T47D (cell line): ENCODE measurements at places on chromosomes 2 and 18.
A peak's percentile ranks its signal among the peaks of the same experiment; 100 is the strongest.

DNA sequence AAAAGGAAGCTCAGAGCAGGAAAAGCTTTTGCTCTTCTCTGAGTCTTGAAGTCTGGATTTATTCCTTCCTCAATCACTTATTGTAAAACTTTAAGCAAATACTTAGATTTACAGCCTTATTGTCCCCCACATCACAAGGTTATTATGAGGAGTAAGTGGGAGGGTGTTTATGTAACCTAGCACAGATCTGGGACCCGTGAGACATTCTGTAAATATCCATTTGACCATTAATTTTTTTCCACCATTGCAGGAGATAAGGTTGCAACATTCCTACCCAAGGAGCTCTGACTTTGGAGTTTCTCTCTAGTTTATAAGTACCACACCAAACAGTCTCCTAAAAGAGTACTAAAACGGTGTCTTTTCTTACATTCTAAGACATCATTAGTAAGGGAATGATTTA is 52.1 kb upstream of the CTIF start:
- DNase-seq: no peak

DNA sequence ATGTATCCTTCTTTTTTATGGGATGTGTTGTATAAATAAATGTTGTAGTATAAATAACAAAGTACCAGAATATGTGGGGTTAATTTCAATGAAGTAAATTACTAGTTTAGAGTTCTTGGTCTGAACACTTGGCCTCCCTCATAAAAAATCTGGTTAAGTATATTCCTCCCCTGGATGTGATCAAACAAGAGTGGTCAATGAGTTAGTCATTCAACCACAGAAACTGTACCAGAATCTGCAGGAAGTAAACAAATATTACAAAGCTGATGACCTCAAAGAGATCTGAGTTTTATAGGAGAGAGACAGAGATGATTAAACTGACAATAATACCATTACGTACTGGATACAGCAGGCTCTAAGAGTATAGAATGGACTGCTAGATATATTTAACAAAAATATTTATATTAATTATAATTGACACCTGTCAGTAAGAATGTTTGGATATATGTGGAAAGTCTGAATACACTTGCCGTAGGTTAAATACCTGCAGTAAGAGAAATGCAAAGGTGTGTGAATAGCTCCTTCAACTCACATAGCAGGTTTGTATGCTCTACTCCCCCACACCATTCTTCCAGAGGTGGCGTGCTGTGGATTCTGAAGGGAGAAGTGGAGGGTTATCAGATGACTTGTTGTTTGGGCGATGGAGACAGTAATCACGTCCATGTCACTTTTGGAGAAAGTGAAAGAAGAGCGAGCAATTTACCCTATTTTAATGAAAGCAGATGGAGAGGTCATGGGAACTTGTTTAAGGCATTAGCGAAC is 108.3 kb upstream of the LRATD1 start:
- DNase-seq: no peak

DNA sequence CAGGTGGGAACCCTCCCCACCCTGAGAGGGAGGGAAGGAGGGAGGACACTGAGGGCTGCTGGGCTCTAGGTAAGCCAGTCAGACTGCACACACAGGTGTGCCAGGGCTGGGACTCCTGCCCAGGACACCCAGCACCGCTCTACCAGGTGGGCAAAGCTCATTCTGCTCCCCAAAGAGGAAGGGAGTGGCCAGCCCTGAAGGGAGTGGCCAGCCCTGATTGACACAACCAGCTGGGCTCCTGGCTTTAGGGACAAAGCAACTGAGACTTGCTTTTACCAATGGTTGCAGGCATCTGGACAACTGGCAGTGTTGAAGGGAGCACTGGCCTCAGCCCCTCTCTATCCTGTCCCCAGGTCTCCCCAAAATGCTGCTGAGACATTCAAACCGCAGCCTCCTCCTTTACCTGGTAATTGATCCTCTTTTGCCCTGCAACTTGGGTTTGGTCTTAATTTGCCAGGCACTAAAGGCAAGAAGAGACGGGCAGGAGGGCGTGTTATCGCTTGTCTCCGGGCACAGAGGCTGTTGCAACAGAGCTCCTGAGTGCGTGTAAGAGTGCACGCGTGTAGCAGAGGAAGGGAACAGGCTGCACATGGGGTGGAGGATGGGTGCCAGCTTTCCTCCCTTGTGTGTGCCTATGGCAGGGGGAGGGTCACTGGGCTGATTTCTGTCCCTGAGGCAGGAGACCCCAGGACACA is 14.5 kb upstream of the FOSL2 start:
- no peak for DNase-seq

GRCh38 chr18:1663879-1664705 is 759.4 kb downstream of the ADCYAP1 start:
- no peak for DNase-seq

GRCh38 chr2:78029392-78029995 is 507.3 kb upstream of the LRRTM4 start:
- DNase-seq: peak; percentile 3

- DNase-seq: no peak
Observed at GRCh38 chr18:70194227-70194890, 11.1 kb downstream of the RTTN start.
